ENCODE measurements at places on chromosomes 2 and 18. TPM values are rescaled to one million over a fixed set of nuclear protein-coding genes. Genes with fewer than 3 reads are reported as not detected.
A peak's percentile ranks its signal among the peaks of the same experiment; 100 is the strongest.

- no peak for DNase-seq
- no peaks in the 10 kb centered on the region for H3K27me3 ChIP-seq
- H3K4me3 ChIP-seq = no peak overlapping the region
- H3K27ac ChIP-seq = peak overlapping the region; percentile 9
Measured at GRCh38 chr2:99636144-99637034, 146.6 kb upstream of the REV1 start.

Gene TET3
- 5.0 TPM for total RNA-seq

GRCh38 chr2:23563673-23564614 is 179.0 kb downstream of the KLHL29 start:
- no peaks in the 10 kb centered on the region for H3K36me3 ChIP-seq
- peak overlapping the region; percentile 13 for H3K27ac ChIP-seq
- no peaks in the 10 kb centered on the region for H3K4me1 ChIP-seq
- DNase-seq = no peak
- H3K4me3 ChIP-seq = no peak overlapping the region

Gene GPR45
- total RNA-seq = not detected

GRCh38 chr2:49286045-49286444 is 131.7 kb upstream of the FSHR start:
- H3K36me3 ChIP-seq = no peaks in the 10 kb centered on the region
- H3K27ac ChIP-seq = no peak overlapping the region
- no peak overlapping the region for H3K4me3 ChIP-seq
- H3K4me1 ChIP-seq = no peaks in the 10 kb centered on the region

DNA sequence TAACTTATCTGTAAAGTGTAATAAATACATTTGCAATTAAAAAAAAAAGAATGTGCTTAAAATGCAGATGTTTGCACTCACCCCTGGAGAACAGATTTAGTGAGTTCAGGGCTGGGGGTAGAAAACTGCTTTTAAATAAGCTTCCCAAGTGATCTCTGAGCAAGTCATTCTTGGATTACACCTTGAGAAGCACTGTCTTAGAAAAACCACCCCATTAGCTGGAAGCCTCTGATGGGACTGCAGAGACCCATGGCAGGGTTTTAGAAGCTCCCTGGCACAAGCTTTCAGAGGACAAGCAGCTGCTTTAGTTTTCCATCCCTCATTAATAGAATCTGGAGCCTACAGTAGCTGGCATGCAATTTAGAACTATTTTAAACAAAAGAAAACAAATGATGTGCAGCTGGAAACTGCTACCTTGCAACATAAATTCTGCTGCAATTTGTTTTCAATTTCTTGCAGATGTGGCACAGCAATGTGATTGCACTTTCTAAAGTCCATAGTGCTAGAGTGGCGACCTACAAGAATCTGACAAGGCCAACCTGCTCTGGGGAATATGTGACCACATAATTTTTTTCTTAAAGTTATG is 141.5 kb downstream of the CDC42EP3 start:
- no peaks in the 10 kb centered on the region for H3K36me3 ChIP-seq
- DNase-seq = no peak
- H3K4me3 ChIP-seq = no peak overlapping the region
- no peaks in the 10 kb centered on the region for H3K4me1 ChIP-seq

GRCh38 chr18:58239879-58240278 is 195.9 kb downstream of the NEDD4L start:
- no peaks in the 10 kb centered on the region for H3K36me3 ChIP-seq
- H3K4me1 ChIP-seq = no peaks in the 10 kb centered on the region
- H3K27me3 ChIP-seq = no peaks in the 10 kb centered on the region
- H3K27ac ChIP-seq = no peak overlapping the region
- no peak overlapping the region for H3K4me3 ChIP-seq

DNA sequence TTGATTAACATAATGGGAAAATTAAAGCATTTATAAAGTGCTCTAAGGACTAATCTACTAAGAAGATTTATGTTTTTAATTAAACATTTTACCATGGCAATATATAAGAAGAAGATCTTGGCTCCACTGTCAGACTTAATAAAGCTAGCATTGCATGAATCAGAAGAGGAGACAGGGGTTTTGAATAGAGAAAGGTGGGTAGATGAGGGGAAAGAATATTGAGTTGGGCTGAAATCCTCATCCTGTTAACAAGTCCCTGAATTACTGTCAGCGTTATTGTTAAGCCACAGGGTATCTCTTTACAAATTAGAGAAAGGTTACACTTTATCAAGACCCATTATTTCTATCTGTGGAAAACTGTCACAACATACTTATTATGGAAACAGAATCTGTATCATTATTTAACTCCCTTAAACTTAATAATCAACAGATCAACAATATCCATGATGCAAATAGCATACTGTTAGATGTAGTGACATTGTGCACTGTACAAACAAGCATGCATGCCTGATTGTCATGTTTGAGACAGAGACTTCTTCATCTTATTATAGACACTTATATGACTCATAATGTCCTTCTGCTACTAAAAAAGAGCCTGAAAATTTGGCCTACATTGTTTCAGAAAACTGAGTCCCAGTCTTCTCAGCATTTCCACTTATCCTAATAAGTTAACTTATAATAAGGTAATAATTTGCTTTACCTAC is 304.1 kb downstream of the NRXN1 start:
- no peaks in the 10 kb centered on the region for H3K4me1 ChIP-seq
- H3K27ac ChIP-seq = no peak overlapping the region
- no peak for DNase-seq
- H3K36me3 ChIP-seq = no peaks in the 10 kb centered on the region

Measured in liver (tissue), 10 donors.